Thyroid gland (tissue), 4 donors: ENCODE measurements at places on chromosomes 3 and 15. TPM values are rescaled to one million over a fixed set of nuclear protein-coding genes. Genes with fewer than 3 reads are reported as not detected.
A peak's percentile ranks its signal among the peaks of the same experiment; 100 is the strongest.

TGM5 gene
- not detected for total RNA-seq

- DNase-seq = no peak
- no peak overlapping the region for H3K27ac ChIP-seq
- H3K36me3 ChIP-seq = no peaks in the 10 kb centered on the region
- no peaks in the 10 kb centered on the region for H3K4me1 ChIP-seq
- no peak overlapping the region for H3K4me3 ChIP-seq
- no peaks in the 10 kb centered on the region for H3K27me3 ChIP-seq
Observed at GRCh38 chr3:74906181-74906580, 291.7 kb upstream of the CNTN3 start.

DNA sequence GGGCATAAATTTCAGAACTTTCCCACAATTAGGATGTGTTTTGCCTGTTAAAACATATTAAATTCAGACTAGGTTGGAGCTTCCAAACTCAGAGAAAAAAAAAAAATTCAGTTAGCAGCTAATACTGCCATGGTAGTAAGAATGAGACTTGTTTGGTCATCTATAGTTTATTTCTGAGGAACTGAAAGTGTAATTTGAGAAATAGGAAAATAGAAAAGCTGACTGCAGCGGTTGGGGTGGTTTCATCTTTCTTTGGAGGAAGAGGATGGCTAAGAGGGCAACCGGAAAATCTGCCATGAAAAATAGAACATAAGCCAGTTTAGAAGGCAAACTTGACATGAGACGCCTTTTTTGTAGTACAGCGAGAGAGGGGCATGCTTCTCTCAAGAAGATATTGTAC lies 371.2 kb upstream of the ROBO2 start:
- no peaks in the 10 kb centered on the region for H3K36me3 ChIP-seq
- H3K27me3 ChIP-seq = no peaks in the 10 kb centered on the region
- DNase-seq = no peak

DISP2 gene
- total RNA-seq = 3.9 TPM

SLC15A2 gene
- total RNA-seq = 8.6 TPM

- H3K4me1 ChIP-seq = peaks cover 26% of the 10 kb centered on the region
- peak overlapping the region; percentile 93 for H3K4me3 ChIP-seq
- no peaks in the 10 kb centered on the region for H3K36me3 ChIP-seq
- no peaks in the 10 kb centered on the region for H3K27me3 ChIP-seq
- peak overlapping the region; percentile 50 for H3K27ac ChIP-seq
Observed at GRCh38 chr3:56800130-56800831, 1.5 kb downstream of the ARHGEF3 start.

- DNase-seq = no peak
- H3K36me3 ChIP-seq = no peaks in the 10 kb centered on the region
- no peak overlapping the region for H3K4me3 ChIP-seq
- peaks cover 8% of the 10 kb centered on the region for H3K4me1 ChIP-seq
Observed at GRCh38 chr15:101120473-101120872, 131.4 kb downstream of the CHSY1 start.

- H3K27ac ChIP-seq = no peak overlapping the region
- H3K4me1 ChIP-seq = no peaks in the 10 kb centered on the region
- H3K4me3 ChIP-seq = no peak overlapping the region
- no peaks in the 10 kb centered on the region for H3K36me3 ChIP-seq
- H3K27me3 ChIP-seq = no peaks in the 10 kb centered on the region
Observed at GRCh38 chr3:165056510-165056909, 21.8 kb downstream of the SI start.

DNA sequence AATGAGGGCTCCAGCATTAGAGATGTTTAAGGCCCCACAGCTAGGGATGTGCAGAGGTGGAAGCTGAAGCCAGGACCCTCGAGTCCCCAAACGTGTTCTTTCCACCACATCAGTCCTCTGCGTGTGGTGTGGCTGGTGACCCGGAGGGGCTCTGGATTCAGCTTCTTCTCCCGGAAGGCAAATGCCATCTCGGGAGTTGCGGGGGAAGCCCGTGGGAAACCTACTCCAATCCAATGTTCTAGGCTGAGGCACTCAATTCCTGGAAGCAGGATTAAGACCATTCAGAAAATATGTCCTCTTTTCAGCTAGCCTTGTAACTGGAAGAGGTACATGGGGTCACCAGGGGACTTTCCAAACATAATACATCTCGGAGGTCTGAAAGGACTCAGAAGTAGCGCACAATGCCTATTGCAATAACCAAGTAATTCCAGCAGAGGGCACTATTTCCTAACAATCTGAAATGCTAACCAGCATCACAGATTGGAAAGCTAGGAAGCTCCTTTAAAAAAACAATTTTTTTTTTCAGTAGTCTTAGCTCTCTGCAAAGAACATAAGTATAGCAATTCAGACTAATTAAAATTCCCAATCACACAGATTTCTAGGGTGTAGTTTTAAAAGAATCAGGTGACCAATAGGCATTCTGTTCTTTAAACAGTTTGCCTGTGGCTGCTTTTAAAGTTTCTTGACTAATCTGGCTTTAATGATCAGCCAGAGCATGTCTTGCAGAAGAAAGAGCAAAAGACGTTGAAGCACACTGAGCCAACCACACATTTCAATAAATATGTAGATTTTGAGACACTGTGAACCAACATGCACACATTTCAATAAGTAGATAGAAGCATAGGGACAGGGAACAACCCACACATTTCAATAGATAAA lies 36.1 kb downstream of the BNC1 start:
- no peaks in the 10 kb centered on the region for H3K4me1 ChIP-seq
- no peaks in the 10 kb centered on the region for H3K36me3 ChIP-seq
- no peak overlapping the region for H3K27ac ChIP-seq
- no peak overlapping the region for H3K4me3 ChIP-seq
- DNase-seq = peak; percentile 4
- no peaks in the 10 kb centered on the region for H3K27me3 ChIP-seq

DNA sequence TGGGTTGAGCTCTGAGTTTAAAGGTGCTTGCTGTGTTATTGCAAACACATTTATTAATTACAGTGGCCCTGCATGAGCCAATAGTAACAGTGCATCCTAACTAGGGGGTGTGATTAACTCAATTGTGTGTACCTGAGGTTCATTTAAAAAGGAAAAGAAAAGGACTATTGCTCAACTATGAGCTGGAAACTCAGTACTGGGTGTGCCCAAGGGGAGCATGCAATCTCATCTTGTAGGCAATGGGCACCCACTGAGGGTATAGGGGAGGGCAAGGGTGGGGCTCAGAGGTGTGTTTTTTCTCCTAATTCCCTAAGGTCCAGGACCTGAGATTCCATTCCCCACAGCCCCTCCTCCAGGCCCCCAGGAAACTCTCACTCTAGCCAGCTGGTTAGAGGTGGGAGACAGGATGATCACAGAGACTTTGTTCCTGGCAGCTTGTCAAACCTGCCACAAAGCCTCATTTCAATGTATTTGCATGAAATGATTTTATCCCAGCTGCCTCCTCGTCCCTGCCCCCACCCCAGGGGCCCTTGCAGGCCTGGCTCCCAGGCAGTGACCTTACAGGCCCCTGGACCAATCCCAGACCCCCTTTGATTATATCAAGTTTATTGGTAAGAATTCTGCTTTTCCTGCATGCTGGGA lies 220.7 kb downstream of the TBC1D2B start:
- no peaks in the 10 kb centered on the region for H3K36me3 ChIP-seq
- no peak overlapping the region for H3K27ac ChIP-seq
- H3K27me3 ChIP-seq = no peaks in the 10 kb centered on the region
- H3K4me1 ChIP-seq = no peaks in the 10 kb centered on the region
- no peak for DNase-seq

ADPRH gene
- total RNA-seq = 14.1 TPM

- no peak overlapping the region for H3K27ac ChIP-seq
- no peaks in the 10 kb centered on the region for H3K36me3 ChIP-seq
- no peak overlapping the region for H3K4me3 ChIP-seq
- H3K4me1 ChIP-seq = no peaks in the 10 kb centered on the region
Observed at GRCh38 chr3:152853196-152853595, 18.3 kb downstream of the P2RY1 start.

CCDC12 gene
- total RNA-seq = 51.3 TPM

- no peaks in the 10 kb centered on the region for H3K4me1 ChIP-seq
- DNase-seq = no peak
- H3K4me3 ChIP-seq = no peak overlapping the region
- peaks cover 34% of the 10 kb centered on the region for H3K36me3 ChIP-seq
- no peak overlapping the region for H3K27ac ChIP-seq
Observed at GRCh38 chr3:47117807-47118364, 46.0 kb downstream of the SETD2 start.

DNA sequence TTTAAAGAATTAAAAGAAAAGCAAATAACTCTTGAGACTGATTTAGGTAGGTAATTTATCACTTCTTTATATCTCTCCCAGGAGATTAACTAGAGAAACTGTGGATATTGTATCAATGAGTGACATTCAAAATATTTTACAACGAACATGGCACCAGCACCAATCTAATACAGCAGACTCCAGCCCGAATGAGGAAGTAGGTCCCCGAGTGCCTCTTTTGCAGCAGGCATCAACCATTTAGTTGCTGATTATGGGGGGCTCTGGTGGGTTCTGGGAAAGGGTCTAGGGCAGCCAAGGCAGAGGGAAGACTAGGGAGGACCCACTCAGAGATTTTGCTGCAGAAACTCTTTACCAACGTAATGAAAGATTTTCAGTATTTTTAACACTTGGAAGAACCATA lies 31.7 kb upstream of the TTC14 start:
- no peaks in the 10 kb centered on the region for H3K4me1 ChIP-seq
- H3K36me3 ChIP-seq = no peaks in the 10 kb centered on the region
- no peak for DNase-seq
- no peak overlapping the region for H3K27ac ChIP-seq

GRCh38 chr3:46670891-46671427 lies 22.5 kb downstream of the ALS2CL start:
- peaks cover 10% of the 10 kb centered on the region for H3K4me1 ChIP-seq
- no peaks in the 10 kb centered on the region for H3K36me3 ChIP-seq
- no peak overlapping the region for H3K4me3 ChIP-seq
- H3K27me3 ChIP-seq = no peaks in the 10 kb centered on the region
- no peak overlapping the region for H3K27ac ChIP-seq
- DNase-seq = no peak

DNA sequence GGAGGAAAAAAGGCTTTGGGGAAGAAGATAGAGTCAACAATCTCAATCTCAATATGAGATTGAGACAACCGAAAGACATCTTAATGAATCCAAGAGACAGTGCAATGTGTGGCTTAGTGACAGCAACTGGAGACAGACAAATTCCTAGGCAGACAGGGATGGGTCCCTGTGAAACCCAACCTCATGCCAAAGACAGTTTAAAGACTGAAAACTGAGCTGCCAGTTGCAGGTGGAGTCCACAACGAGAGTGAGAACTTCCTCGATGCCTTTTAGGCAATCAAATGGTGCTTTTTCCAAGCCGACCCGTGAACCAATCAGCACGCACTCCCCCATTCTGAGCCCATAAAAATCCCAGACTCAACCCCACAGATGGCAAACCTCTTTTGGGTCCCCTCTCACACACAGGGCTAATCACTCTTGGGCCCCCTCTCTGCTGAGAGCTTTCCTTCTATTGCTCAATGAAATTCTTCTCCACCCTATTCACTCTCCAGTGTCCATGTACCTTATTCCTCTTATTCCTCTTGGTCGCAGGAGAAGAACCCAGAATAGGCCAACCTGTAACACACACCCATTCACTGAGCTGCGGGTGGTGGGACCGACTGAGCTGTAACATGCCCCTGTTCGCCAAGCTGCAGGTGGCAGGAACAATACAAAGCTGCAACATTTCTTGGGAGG lies 34.8 kb downstream of the ZMAT3 start:
- H3K27me3 ChIP-seq = no peaks in the 10 kb centered on the region
- peaks cover 8% of the 10 kb centered on the region for H3K4me1 ChIP-seq
- H3K4me3 ChIP-seq = no peak overlapping the region
- H3K27ac ChIP-seq = no peak overlapping the region
- no peaks in the 10 kb centered on the region for H3K36me3 ChIP-seq

CYP1A2 gene
- total RNA-seq = 3.0 TPM

DNA sequence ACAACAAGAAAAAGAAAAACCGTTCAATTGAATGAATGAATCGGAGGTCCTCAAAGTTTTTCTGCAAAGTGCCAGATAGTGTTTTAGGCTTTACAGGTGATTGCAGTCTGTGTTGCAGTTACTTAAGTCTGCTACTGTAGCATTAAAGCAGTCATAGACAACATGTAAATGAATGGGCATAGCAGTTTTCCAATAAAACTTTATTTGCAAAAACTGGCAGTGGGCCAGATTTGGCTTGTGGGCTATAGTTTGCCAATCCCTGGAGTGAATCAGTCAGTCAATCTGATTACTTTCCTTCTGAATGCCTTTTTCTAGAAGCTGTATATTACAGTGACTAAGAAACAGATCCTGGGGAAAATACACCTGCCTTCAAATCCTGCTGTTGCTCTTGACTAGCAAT lies 242.6 kb downstream of the LRTM1 start:
- no peak overlapping the region for H3K4me3 ChIP-seq
- no peaks in the 10 kb centered on the region for H3K27me3 ChIP-seq
- DNase-seq = no peak
- H3K36me3 ChIP-seq = no peaks in the 10 kb centered on the region

DNA sequence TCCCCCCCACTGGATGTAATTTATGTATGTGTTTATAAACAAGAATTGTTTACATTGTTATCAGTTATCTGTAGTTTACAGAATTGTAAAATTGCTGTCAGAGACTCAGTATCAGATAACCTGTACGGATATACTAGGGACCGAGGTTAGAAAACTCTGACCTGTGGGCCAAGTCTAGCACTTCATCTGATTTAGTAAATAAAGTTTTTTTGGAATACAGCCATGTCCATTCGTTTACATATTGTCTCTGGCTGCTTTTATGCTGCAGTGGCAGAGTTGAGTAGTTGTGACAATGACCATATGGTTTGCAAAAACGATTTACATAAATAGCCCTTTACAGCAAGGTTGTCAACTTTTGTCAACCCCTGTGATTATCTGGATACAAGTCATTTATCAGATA lies 52.6 kb downstream of the LRRC28 start:
- no peak overlapping the region for H3K27ac ChIP-seq
- no peak for DNase-seq
- no peaks in the 10 kb centered on the region for H3K36me3 ChIP-seq
- H3K27me3 ChIP-seq = no peaks in the 10 kb centered on the region

DNA sequence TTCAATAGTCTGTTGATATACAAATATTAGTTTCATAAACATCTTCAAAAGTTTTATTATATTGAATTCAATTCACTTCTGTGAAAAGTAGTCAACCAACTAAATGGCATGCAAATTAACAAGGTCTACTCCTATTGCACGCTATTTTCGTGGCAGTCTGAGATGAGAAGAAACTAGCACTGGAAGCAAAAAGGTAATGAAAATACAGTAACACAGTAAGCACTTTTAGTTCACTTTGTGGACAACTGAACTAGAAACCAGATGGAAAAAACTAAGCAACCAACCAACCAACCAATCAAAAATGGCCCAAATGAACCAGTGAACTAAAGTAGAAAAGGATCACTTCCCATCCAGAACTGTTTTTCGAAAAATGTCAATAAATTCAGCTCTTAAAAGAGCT lies 55.7 kb upstream of the ACTC1 start:
- H3K27me3 ChIP-seq = no peaks in the 10 kb centered on the region
- no peak overlapping the region for H3K27ac ChIP-seq
- peaks cover 13% of the 10 kb centered on the region for H3K4me1 ChIP-seq

DNA sequence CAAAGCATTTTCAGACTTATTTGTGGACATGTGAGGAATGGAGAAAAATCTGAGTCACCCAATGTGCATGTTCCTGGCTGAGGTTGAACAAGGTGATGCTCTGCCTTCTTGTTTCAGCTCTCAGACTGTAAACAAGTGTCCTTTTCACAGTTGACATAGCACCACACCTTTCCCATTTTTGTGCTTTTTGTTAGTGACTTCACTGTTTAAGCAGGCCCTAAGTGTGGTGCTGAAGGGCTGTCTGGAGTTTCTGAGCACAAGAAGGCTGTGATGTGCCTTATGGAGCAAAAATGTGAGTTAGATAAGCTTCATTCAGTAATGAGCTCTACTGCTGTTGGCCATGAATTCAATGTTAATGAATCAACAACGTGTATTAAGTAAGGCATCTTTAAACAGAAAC lies 20.4 kb downstream of the ABI3BP start:
- peaks cover 13% of the 10 kb centered on the region for H3K4me1 ChIP-seq
- peak; percentile 40 for DNase-seq
- no peaks in the 10 kb centered on the region for H3K27me3 ChIP-seq
- no peak overlapping the region for H3K4me3 ChIP-seq
- H3K27ac ChIP-seq = no peak overlapping the region
